ENCODE measurements at places on chromosomes 16 and 17.

DNA sequence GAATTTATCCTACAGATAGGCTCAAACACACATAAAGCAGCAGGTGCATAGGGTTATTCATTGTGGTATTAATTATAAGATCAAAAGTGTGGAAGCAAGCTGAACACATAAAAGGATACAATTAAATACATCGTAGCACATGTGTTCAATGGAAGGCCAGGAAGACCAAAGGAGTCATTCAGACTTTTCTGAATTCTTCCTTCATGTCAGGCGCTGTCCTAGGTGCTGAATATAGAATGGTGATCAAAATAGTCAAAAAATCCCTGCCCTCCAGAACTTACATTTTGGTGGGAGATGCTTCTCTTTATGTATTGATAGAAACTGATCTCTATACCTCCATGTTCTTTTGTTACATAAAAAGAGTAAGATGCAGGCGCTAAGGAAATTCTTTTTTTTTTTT is 439.0 kb upstream of the ASIC2 start:
- DNase-seq = no peak

GRCh38 chr17:40532520-40533253 is 31.3 kb upstream of the TNS4 start:
- no peak for DNase-seq

- DNase-seq = peak; percentile 42
These were observed 36.4 kb downstream of the SNX20 start for GRCh38 chr16:50644729-50645128.

DNA sequence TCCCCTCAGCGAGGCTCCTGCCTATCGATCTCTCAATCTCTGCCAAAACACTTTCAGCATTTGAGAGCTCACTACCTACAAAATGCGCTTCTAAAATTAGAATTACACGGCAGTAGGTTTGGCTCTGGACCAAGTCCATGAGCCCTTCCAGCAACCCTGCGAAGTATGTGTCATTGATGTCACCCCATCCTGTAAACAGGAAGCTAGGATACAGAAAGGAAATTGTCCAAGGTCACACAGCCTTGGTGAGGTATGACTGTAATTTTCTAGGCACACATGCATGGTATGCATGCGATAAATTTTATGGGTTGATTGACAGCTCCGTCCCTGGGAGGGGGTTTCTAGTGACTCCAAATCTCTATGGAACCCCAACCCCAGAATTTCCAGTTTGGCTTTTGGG is 330.3 kb upstream of the CDH5 start:
- no peak for DNase-seq

GRCh38 chr17:54876656-54877195 is 23.9 kb upstream of the TOM1L1 start:
- DNase-seq = no peak

DNA sequence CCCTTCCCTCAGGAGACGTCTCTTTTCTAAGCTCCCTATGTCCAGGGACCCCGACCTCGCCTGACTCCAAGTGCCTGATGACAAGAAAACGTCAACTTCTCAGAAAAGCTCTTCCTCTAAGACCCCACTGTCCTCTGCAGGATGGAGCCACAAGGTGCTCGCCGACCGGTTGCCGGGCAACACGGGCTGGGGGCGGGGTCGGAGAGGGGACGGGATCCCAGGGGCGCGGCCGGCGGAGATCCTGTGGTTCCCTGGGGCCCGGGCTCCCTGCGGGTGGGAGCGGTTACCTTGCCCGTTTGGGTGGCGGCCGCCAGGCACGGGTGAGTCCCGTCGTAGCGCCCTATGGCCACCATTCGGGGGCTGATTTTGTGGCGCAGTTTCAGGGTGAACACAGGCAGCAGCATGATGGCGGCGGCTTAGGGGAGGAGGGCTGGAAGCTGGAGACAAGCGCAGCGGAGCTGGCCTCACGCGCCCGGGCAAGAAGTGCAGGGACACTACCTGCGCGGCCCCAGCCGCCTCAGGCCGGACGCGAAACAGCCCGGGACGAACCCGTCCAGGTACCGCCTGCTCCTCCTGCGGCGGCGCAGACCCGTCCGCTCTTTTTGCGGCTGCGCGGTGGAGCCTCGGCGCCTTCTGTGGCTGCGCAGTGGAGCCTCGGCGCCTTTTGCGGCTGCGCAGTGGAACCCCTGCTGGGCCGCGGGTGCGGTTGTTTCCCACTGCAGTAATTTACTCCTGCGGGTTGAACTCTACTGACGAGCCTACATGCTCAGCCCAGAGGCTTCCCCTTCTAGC is at the start of gene BBS2:
TSS of gene BBS2 (minus strand) at position 566 of the 792 bp plus-strand sequence. CDS start at position 404, 162 bp downstream.
- DNase-seq = peak; percentile 78

DNA sequence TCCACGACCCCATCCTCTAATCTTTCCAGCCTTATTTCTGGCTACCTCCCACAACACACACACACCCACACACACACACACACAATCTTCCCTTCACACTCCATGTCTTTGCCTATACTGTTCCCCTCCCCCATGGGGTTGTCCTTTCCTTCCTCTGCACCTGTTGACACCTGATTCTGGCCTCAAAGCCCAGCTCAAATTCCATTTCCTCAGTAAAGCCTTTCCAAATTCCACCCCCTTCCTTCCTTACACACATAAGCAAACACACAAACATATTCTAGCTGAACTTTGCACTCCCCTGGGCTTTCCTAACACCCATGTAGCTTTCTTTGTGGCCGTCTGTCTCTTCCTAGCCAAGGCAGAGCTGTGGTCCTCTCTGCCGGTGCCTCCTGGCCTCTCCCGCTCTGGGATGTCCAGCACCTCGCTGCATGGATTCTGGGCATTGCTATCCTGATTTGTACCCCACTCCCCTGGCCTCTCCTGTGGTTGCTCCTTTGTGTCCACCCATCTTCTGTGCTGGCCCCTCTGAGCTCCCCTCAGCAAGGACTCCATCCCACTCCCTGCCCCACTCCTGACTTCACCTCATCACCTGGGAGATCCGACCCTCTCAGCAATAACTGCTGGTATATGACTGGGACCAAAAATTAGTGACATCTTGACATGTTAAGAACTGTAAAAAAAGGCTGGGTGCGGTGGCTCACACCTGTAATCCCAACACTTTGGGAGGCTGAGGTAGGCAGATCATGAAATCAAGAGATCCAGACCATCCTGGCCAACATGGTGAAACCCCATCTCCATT is 8.4 kb upstream of the SRCIN1 start:
- no peak for DNase-seq

GRCh38 chr16:6557353-6558023 is 775.2 kb upstream of the RBFOX1 start:
- no peak for DNase-seq

DNA sequence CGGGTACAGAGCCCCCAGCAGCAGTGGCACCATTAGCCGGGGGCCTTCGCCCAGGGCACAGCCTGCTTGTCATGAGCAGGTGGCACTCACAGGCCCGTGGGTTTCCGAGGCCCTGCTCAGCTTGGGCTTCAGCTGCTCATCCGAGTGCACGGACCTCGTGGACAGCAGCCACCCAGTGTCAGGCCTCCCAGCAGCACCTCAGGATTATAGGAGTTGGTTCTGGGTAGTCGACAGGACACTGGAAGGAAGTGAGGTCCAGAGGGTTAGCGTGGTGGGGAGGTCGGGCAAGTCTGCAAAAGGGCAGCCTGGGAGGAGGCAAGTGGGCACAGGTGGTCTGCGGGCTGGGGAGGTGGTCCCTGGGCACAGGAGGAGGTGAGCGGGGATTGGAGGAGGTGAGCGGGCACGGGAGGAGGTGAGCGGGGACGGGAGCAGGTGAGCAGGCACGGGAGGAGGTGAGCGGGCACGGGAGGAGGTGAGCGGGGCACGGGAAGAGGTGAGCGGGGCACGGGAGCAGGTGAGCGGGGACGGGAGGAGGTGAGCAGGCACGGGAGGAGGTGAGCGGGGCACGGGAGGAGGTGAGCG is 5.1 kb upstream of the CPNE7 start:
- DNase-seq = no peak
